IPS DF 19.7 (cell line): ENCODE measurements at places on chromosomes 12 and 14.

- DNase-seq: no peak
Observed at GRCh38 chr12:41634091-41634490, 446.0 kb downstream of the PDZRN4 start.

GRCh38 chr12:50104417-50105366 is 884 bp downstream of the GPD1 start:
- DNase-seq: no peak

- no peak for DNase-seq
Observed at GRCh38 chr12:82057770-82058169, 298.6 kb upstream of the PPFIA2 start.

GRCh38 chr12:11807458-11807857 is 158.0 kb downstream of the ETV6 start:
- no peak for DNase-seq

GRCh38 chr12:109738209-109738608 is 24.6 kb downstream of the FAM222A start:
- DNase-seq: no peak

DNA sequence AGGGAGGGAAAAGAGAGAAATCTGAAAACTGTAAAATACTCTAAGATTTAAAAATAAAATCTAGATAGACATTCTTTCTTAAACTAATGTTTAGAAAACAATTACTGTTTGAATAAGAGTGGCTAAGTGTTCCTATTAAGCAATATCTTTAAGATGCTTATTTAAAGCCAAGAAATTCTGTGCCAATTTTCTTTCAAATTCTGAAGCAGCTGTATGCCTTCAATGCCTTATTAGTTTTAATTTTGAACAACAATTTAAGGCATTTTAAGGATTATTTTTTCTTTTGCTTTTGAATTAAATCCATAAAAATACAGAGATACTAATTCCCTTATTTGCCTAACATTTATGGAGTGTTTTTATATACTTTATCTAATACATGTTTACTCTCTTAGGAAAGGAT is 50.3 kb upstream of the KITLG start:
- no peak for DNase-seq

DNA sequence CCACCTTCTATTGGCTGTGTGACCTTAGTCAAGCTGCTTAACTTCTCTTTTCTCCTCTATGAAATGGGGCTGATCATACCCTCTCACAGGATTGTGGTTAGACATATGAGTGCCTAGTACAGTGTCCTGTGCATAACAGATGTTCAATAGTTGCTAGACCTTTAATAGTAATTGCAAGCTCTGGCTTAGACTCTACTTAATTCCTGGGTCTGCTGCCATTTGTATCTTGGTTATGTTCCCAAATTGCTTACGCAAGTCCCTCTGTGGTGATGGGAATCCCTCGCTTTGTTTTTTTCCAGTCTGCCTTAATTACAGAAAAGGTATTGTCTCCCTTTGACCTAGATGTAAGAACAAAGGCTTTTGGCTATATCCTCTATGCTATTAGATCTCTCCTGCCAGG is 15.1 kb downstream of the SUDS3 start:
- no peak for DNase-seq

DNA sequence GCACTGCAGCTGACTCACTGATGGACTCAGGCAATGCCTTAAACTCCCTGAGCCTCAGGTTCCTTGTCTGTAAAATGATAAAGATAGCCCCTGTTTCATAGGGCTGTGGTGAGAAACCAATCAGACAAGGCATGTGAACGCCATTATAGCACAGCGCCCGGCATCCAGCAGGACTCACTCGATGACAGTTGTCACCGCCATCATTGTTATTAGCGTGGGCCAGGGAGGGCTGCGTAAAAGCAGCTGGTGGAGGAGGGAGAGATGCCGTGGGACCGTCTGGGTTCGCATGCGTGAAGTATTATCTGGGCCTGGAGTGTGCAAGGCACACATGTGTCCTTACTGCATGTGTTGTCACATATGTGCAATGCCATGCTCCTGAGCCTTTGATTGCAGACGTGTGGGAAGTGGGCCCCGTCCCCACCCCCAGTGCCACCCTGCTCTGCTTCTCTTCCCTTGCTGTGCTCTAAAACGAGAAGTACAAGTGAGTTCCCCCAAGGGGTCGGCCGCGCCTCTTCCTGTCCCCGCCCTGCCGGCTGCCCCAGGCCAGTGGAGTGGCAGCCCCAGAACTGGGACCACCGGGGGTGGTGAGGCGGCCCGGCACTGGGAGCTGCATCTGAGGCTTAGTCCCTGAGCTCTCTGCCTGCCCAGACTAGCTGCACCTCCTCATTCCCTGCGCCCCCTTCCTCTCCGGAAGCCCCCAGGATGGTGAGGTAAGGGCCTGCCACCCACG is at the start of gene PTPN6:
Gene PTPN6 (plus strand): TSS at position 546 of the 730 bp plus-strand sequence. CDS start 157 bp downstream, at position 703.
- no peak for DNase-seq

- DNase-seq: no peak
Observed at GRCh38 chr14:104530646-104531045, 48.9 kb upstream of the C14orf180 start.
